ENCODE measurements at places on chromosomes 5 and 9.

GRCh38 chr5:180130876-180131740, 59.5 kb upstream of the RNF130 start:
- DNase-seq = no peak

DNA sequence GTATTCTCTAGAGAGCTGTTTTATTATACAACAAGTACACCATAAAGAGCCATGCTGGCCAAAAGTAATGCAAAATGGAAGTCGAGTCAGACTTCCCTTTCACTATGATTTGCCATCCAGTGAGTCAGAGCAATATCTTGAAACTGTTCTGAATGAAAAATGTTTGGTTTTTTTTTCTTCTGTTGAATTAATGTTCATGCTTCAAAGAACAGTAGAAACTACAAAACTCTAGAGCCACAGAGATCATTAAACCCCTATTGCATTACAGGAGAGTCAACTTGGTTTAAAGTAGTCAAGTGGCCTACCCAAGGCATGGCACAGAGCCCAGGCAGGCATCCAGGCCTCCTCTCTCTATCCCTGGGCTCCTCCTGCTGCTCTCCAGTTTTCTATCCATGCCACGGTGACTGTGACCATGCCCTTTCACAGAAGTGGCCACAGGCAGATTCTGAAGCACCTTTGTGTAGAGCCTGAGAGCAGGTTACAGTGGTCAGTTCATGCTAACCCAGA, 358.9 kb downstream of the DEPDC1B start:
- DNase-seq = no peak

DNA sequence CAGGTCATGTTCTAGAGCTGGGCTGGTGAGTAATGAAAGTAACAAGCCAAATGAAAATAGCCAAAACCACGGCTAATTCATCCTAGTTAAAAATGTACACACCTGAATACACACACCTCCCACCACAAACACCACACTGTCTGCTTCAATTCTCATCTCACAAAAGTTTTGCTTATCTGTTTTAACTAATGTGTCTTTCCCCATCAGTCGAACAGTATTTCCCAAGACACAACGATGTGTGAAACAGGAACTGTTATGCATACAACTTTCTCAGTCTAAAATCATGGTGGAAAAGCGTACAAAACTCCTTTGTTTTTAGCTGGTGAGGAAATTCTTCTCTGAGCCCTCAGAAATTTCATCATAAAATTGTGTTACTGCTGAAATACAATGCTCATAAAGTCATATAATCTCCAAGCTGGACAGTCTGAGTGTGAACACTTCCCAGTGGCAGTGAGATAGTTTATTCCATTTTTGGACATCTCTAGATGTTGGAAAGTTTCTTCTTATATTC, 242.4 kb downstream of the EFNA5 start:
- DNase-seq = no peak

- no peak for DNase-seq
These were observed 60.9 kb downstream of the ARHGEF28 start for GRCh38 chr5:73686912-73687311.

GRCh38 chr5:1480806-1481205, 35.6 kb upstream of the SLC6A3 start:
- DNase-seq = no peak

DNA sequence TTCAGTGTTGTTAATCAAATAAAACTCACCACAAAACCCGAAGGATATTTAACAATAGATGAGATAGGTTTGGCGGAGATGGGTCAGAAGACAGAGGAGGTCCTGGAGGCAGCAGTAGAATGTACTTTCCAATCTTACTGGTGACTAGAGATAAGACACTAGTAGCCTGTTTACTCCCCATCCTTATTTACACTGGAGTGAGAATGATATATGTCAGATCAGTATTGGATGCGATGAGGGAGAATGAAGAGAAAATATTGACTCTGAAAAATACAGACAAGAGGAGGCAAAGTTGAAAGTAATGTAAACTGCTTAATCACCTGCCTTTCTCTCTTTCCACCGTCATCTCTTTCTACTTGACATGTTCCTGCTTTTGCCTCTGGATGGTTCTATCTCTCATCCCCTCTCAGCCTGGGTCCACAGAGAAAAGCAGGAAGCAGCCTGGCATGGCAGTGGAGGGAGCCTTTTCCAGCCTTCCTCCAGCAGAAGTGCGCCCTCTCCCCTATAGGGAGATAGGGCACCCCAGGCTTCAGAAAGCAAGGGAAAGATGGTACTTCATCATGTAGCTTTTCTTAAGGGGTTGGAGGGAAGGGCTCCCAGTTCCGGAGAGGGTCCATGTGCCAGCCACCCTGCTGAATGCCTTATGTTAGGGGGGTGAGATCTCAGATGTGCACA, 11.1 kb downstream of the PALM2AKAP2 start:
- no peak for DNase-seq

GRCh38 chr9:76218117-76218885, 175.9 kb downstream of the RFK start:
- no peak for DNase-seq
